Stimulated activated CD8-positive, alpha-beta memory T cell treated with anti-CD3 and anti-CD28 coated beads, Interleukin-4, amount 100 ng/mL, for 1 hour (primary cell): ENCODE measurements at places on chromosomes 6 and 20.

- no peak for DNase-seq
Observed at GRCh38 chr6:131262060-131262459, 126.8 kb downstream of the AKAP7 start.

- no peak for DNase-seq
Observed at GRCh38 chr6:161261325-161261724, 12.5 kb downstream of the AGPAT4 start.

GRCh38 chr6:14467591-14467990 lies 350.0 kb downstream of the CD83 start:
- DNase-seq: no peak

GRCh38 chr6:21005816-21006570 lies 471.7 kb downstream of the CDKAL1 start:
- no peak for DNase-seq

GRCh38 chr20:54266844-54267243 lies 59.0 kb downstream of the PFDN4 start:
- no peak for DNase-seq

DNA sequence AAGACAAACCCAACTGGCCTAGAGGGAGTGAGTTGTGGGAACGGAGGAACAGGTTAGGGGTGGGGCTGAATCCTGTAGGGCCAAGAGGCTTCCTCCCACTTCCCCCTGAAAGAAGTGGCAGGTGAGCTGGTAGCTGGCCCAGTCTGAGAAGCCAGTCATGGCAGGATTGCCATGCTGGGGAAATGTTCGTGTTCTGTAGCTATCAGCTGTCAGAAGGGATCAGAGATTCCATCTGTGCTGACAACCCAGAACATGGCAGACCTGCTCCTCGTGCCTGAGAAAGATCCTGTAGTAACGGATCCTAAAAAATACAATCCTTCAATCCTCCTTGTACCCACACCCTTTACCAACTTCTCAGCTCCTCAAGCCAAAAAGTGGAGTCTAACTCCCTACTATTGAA lies 43.0 kb downstream of the BANF2 start:
- no peak for DNase-seq

DNA sequence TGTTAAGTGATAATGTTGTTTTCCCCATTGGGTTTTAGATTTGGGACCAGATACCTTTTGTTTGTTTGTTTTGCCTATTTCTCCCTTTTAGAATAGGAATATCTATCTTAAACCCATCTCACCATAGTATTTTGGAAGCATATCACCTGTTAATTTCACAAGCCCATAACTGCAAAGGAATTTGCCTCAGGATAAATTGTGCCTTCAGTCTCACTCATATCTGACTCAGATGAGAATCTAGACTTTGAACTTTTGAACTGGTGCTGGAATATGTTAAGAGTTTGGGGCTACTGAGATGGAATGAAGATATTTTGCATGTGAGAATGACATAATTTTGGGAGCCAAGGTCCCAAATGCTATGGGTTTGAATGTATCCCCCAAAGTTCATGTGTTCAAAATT lies 607.4 kb downstream of the HACE1 start:
- DNase-seq: no peak

GRCh38 chr6:133099573-133099972 lies 141.6 kb upstream of the EYA4 start:
- DNase-seq: no peak

GRCh38 chr6:147949981-147950622 lies 392.5 kb upstream of the SASH1 start:
- DNase-seq: no peak

DNA sequence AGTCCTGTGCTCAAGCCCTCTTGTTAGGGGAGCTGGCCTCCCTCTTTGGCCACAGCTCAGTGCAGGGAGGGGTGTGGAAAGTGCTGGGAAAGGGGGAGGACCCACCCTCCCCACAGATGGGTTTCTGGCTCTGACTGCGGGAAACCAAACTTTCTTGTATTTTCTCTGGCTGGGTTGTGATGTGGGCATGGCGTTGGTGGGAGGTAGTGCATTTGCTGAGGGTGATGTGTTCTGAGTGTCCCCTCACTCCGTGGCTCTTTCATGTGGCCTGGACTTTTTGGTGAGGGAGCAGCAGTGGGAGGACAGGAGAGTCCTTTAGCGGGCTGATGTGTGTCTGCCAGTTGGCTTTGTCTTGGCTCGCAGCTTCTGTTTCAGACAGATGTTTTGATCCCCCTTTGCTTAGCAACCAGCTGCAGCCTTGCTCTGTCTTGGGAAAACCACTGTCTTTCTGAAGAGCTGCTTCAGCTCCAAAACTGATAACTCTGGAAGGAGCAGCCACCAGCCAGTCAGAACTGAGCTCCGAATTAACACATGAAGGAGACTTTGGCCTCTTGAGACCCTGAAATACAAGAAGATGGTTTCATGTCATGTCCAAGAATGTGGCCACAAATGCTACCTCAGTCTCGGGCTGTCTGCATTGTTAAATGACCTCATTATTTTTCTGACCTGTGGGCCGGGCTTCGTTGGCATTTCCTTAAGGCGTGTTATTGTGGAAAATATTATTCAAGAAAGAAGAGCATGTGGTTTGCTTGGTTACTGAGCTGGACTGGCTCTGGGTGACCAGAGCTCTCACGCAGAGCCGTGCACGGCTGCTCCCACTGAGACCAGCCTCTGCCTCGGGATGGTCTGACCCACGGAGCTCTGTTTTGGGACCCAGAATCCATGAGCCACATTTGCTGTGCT lies 21.5 kb downstream of the SYNJ2 start:
- DNase-seq: no peak

DNA sequence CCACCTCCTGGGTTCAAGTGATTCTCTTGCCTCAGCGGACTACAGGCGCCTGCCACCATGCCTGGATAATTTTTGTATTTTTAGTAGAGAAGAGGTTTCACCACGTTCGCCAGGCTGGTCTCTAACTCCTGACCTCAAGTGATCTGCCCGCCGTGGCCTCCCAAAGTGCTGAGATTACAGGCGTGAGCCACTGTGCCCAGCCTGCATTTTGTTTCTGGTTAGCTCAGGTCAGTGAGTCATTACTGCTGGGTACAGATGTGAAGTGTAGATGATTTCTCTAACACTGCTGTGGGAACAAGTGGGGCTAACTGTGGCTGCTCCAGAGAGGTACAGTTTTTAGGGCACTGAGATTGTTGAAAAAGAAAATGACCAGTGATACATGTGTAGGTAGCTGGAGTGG lies 188.6 kb downstream of the PRL start:
- no peak for DNase-seq

- no peak for DNase-seq
Observed at GRCh38 chr6:142913036-142913510, 31.9 kb downstream of the HIVEP2 start.

GRCh38 chr20:57389695-57390603 lies 1.2 kb upstream of the RBM38 start:
- DNase-seq: no peak

DNA sequence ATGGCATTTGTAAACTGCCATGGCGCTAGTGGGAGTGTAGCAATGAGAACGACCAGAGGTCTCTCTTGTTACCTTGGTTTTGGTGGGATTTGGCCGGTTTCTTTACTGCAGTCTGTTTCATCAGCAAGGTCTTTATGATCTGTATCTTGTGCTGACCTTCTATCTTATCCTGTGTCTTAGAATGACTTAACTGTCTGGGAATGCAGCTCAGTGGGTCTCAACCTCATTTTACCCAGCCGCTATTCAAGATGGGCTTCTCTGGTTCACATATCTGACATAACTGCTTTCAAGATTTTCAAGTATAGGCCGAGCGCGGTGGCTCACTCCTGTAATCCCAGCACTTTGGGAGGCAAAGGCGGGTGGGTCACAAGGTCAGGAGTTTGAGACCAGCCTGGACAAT lies 1.9 kb upstream of the SFT2D1 start:
- no peak for DNase-seq

- DNase-seq: no peak
Observed at GRCh38 chr20:61295682-61296628, 43.9 kb downstream of the CDH4 start.

DNA sequence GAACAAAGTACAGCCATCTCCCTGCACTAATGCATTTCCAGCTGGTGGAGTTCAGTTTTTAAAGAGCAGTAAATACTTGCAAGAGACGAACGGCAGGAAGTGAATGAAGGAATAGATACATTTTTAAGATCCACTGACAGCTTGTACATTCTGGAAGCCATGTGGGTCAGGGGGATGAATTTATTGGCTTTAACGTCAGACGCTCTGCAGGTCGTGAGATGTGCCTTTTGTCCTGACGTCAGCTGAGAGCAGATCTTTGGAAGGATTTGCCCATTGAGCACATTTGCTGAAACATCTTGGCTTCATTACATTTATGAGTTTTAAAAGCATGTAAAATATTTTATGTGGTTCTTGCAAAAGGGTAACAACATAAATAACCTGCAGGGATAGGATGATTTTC lies 29.5 kb upstream of the SALL4 start:
- no peak for DNase-seq

DNA sequence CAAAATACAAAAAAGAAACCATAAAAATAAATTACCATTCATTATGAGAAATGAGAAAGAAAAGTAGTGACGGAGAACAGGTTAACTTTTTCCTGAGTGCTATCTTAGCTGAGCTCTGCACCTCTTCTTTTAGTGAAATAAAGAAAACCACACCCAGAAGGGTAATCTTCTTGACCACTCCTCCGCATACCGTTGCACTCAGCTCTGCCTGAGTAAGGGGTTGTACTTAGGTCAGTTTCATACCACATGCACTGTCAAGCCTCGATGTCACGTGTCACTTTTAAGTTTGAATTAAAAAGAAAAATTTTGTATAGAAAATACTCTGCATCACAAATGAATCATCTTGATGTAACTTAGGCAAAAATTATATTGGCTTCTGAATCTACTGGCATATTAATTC lies 2.8 kb downstream of the EZR start:
- no peak for DNase-seq

DNA sequence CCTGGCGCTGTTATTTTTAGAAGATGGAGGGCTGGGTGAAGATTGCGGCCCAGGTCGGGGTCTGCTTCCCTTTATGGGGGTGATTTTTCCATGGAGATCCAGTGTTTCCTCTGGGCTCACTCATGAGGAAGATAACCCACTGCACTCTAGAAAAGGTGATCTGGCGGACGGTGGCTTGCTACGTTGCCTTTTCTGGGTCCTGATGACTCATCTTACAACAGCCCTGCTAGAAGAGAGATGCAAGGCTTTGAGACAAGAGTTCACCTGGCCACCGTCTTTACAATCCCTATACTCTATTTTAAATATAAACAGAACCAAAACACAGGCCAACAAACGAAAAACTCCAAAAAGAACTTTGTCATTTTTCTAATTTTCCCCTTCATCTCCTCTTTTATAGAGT lies 182.1 kb upstream of the EXOC2 start:
- no peak for DNase-seq

DNA sequence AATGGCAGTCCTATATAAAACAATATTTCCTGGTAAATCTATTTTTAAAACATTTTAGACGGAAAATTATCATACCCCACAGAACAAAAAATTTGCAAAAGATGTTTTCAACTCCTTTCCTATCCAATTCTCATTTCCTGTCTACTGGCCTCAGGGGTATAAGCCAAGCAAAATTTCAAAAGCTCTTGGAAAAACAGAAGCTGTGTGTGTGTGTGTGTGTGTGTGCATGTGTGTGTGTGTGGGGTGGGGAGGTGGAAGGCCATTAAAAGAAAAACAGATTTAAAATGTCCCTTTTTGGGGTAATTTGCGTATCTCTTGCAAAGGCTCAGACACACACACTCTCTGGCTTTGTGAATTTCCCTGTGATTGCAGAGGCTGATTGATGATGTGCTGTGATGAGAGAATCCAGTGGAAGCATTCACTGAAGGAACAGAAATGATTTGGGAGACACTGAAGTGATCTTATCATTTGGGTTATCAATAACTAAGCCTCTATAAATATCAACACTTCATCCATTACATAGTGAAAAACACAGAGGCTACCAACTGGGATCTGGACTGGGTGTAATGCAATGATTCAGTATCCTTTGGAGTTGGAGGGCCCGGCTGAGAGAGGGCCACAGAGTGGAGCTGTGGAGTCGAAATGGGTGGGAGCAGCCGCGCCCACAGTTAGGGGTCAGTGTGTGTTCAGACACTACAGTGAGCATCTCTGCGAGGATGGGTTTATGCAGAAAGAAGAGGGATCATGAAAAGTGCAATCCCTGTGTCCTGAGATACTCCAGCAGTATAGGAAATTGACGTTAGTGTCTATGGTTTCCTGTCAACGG lies 106.8 kb upstream of the PREP start:
- no peak for DNase-seq

GRCh38 chr20:58128635-58129625 lies 99.5 kb downstream of the ANKRD60 start:
- no peak for DNase-seq

DNA sequence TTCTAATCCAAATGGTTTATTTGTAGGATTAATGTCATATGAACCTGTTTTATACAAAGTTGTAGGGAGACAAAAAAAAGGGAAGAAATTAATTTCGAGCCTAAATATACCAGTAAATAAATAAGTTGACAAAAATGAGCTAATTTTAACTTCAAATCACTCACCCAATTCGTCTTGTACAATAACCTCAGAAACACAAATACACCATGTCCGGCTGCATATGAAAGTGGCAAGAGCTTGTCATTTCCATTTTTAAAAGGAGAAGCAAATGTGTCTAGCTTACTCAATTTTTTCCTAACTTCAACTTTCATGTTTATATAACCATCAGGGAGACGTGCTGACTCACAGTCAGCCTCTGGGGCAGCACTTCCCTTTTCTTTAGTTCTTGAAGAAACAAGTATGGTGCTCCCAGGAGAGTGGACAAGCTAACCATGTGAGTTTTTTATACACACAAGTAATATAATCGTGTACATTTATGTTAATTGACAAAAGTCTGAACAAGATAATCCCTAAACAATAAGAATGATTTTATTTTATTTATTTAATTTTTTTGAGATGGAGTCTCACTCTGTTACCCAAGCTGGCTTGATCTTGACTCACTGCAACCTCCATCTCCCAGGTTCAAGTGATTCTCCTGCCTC lies 55.5 kb upstream of the SGK1 start:
- no peak for DNase-seq

DNA sequence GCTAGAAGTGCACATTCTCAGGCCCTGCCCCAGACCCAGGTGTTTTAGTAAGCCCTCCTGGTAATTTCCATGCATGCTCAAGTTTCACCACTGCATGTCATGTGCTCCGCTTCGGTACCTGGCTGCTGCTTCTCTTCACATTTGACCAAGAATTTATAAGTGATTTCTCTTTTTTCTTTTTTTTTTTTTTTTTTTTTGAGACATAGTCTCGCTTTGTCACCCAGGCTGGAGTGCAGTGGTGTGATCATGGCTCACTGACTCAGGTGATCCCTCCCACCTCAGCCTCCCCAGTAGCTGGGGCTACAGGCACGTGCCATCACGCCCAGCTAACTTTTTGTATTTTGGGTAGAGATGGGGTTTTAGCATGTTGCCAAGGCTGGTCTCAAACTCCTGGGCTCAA lies 16.0 kb downstream of the TM9SF4 start:
- no peak for DNase-seq

- DNase-seq: no peak
Observed at GRCh38 chr6:33979750-33980149, 166.1 kb downstream of the GRM4 start.

- DNase-seq: no peak
Observed at GRCh38 chr20:36261389-36262105, 25.3 kb downstream of the AAR2 start.
